Cardiac septum (tissue), 1 donor: ENCODE measurements at places on chromosomes 12 and 14. TPM values are rescaled to one million over a fixed set of nuclear protein-coding genes. Genes with fewer than 3 reads are reported as not detected.

GRCh38 chr12:42296503-42297109 lies 29.3 kb downstream of the ZCRB1 start:
- DNase-seq: no peak

GRCh38 chr12:76250256-76250655 lies 98.0 kb downstream of the BBS10 start:
- DNase-seq: no peak

- no peak for DNase-seq
Measured at GRCh38 chr14:24813089-24813815, 179.3 kb upstream of the GZMB start.

- no peak for DNase-seq
Measured at GRCh38 chr12:95231190-95231589, 13.6 kb downstream of the VEZT start.

- DNase-seq: no peak
Measured at GRCh38 chr14:71467361-71467811, 464.8 kb upstream of the RGS6 start.

DNA sequence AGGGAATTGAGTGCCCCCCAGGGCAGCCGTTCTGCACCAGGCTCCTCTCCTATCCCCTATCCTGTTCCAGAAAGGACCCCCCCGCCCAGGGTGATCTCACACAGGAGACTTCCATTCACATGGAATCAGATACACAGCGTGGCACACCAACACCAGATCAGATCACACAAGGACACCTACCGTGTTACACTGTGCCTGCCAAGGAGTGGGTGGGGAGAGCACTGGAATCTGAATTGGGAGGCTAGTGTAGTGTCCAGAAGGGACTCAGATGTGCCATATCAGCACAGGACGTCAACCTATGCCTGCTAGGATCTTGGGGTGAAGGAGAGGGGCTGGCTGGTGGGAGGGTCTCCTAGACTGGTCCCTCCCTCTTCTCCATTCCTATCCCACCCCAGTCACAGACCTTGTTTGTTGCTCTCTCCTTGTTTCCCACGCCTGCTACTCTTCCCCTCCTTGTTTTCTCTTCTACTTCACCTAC lies 2.3 kb downstream of the PTMS start:
- no peak for DNase-seq

DNA sequence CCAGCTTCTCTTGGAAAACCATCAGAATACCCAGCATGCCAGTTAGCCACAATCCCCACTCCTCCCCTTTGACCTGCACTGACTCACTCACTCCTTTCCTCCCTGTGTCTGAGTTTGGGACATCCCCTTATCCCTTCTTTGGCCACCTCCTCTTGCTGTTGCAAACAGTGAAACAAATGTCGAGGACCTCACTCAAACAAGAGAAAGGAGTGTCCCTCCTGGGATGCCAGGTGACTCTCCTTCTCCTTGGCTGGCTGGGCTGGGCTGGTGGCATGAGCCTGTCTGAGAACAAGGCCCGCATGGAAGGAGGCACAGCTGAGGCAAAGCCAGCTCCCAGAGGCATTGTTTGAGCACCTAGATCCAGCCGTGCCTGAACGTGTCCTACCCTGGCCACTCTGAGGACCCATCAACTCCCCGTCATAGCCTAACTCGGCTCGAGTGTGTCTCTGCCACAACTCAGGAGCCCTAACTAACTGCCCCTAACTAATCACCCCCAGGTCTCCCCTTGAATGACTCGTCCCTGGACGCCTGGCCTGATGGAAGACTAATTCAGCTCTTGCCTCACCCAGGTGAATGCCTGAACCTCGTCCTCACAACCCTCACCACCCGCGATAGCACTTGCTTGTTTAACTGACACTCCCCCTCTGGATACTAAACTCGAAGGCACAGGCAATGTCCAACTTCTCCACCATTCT lies 43.0 kb downstream of the NCOR2 start:
- DNase-seq: no peak

- DNase-seq: no peak
Measured at GRCh38 chr12:11745113-11745512, 95.6 kb downstream of the ETV6 start.

GRCh38 chr12:88615490-88615889 lies 35.2 kb upstream of the KITLG start:
- DNase-seq: no peak

DNA sequence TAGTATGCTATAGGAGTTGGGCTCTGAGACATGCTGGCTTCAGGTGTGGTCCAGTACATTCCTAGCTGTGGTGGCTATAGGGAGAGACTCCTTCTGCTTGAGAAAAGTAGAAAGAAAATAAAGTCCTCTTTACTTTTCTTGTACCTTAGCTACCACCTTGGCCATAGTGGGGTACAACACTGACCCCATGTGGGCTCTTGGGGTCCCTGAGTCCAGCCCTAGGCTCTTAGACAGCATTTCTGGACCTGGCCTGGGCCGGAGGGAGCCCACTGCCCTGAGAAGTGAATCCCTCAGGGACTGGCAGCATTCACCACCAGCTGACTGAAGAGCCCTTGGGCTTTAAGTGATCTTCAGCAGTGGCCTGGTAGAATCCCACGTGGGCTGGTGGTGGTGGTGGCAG lies 143.1 kb downstream of the SYT10 start:
- no peak for DNase-seq

- no peak for DNase-seq
Measured at GRCh38 chr12:19316425-19316824, 122.9 kb upstream of the AEBP2 start.

- DNase-seq: no peak
Measured at GRCh38 chr12:55039395-55040354, 19.9 kb downstream of the NEUROD4 start.

GRCh38 chr12:64065881-64066451 lies 156.1 kb downstream of the KICS2 start:
- DNase-seq: no peak

DNA sequence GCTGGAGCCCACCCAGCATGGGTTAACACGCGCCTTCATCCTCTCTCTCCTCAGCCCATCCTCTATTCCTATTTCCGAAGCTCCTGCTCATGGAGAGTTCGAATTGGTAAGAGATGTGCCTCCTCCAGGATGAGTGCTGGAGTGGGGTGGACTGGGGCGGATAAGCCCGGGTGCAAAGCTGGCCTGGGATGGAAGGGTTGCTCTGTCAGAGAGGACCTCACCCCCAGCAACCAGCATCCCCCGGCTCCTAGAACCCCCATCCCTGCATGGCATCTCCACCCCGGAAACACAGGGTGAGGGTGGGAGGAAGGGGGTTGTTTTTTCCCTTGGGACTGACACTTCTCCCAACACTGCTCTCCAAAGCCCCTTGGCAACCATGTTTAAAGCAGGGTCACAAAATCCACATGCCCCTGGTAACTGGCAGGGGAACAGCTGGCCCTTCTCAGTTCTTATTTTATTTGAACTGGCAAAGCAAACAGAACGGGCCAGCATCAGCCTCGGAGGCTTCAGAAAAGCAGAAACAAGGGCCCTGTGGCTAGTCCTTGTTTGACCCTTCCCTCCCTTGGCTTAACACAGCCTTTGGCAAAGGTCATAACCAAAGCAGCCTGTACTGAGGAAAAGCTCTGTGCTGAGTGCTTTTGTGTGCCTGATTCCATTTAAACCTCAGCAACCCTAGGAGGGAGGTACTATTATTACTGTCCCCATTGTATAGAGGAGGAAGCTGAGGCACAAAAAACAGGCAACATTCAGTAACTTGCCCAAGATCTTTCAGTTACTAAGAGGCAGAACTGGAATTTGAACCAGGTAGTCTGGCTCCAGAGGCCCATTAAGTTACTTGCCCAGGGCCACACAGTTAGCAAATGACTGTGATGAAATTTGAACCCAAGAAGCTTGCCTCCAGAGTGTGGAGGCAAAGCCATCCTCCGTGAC lies 4.2 kb downstream of the GSTZ1 start:
- DNase-seq: no peak

DNA sequence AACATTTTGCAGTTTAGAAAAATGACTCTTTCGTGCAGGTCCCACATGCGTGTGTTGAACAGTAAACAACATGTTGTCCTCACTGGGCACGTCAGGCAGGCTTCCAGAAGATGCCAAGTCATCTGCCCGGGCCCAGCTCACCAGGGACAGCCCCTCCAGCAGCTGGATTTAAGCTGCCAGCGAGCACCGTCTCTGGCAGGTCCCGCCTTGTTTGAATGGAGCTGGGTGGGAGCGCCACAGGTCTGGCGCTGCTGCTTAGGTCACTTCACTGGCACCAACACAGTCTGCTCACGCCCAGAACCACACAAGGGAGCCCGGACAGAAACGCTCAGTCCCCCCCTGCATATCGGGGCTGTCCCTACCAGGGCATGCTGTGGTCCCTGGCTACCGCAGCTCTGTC lies 33.1 kb upstream of the MMP17 start:
- no peak for DNase-seq

GRCh38 chr12:102462795-102463465 lies 17.4 kb downstream of the IGF1 start:
- no peak for DNase-seq

DNA sequence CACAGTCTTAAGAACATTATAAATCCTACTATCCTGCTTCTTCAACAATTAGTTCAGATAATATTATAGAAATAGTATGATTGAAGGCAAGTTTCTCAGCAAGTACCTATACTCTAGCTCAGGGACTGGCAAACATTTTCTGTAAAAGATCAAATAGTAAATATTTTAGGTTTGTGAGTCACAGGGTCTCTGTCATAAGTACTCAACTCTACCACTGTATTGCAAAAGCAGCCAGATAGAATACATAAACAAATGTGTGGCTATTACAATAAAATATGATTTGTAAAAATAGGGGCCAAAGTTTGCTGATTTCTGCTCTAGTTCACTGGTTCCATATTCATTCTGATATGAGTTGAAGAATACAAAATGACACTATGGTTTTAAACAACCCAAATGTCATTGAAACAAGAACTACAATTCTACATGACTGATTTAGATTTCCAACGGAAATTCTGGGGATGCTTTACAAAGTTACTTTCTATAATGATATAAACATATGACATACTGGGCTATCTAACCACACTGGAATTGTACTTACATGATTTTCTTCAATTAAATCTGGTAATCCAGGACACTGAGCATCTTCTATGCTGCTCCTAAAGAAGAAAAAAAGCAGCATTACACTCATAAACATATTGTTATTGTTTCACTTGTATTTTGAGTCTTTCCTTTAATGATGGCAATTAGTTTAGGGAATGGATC lies 23.2 kb downstream of the LGALS3 start:
- DNase-seq: no peak

GRCh38 chr12:118827606-118828005 lies 153.7 kb upstream of the SRRM4 start:
- no peak for DNase-seq

GRCh38 chr14:93160353-93160801 lies 24.3 kb downstream of the MOAP1 start:
- DNase-seq: no peak

DNA sequence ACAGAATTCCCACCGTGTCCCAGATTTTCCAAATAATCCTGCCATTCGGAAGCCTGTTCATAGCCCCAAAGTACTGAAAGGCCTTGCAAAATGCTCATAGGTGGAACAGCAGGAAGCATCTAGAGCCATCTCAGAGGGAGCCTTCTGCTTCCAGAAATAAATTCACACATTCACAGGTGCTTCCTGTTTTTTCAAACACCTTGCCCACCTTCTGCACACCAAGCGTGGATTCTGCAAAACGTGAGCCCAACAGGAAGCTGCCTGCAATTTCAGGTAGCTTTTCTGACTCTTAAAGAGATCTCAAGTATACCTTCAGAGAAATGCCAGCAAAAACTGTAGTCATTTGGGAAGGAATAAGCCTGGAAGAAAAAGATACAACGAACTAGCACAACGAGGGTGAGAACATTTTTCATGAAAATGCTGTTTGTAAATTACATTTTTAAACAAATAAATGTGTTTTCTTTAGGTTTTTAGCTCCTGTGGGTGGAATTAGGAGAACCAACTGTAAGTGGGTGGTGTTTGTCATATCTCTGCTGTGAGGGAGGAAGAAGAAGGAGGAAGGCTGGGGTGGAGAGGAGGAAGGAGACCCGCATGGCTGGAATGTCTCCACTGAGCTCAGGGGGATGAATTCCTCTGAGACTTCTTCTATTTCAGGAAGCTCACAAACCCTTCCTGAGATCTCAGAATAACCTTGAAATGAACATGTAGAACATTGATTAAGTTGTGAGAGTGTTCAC lies at the start of gene IFNG-AS1:
Gene IFNG-AS1 (plus strand): TSS at position 264 of the 737 bp plus-strand sequence.
- DNase-seq: no peak

DNA sequence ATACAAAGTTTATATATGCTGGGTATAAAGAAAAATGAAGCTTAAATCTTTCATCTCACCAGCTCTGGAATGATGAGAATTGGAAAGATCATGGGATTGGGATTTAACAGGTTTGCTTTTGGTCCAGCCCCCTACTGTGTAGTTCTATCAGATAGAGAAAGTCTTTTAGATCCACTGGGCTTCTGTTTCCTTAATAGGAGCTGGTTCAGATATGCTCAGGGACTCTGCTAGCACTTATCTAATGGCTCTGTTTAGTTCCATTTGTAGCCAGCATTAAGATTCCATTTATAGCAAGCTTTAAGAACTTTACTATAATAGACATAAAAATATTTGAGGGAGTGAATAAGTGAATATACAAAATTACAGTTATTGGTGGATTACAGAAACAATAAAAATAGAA lies 42.6 kb downstream of the UTP20 start:
- no peak for DNase-seq

Gene RERG
- total RNA-seq: 3.1 TPM

Gene TEDC1
- 3.8 TPM for total RNA-seq

Gene DLK1
- 1.2 TPM for total RNA-seq

Gene SYNDIG1L
- total RNA-seq: not detected

Gene MAP3K9
- 1.5 TPM for total RNA-seq

Gene RPL10L
- not detected for total RNA-seq

Gene CLECL1
- total RNA-seq: not detected

Gene ANKRD33
- not detected for total RNA-seq

Gene IQSEC3
- total RNA-seq: 0.86 TPM

Gene MYO1H
- total RNA-seq: not detected

Gene FAM181A
- total RNA-seq: not detected

Gene SLC6A15
- not detected for total RNA-seq
